ENCODE measurements at places on chromosomes 4 and X.
A peak's percentile ranks its signal among the peaks of the same experiment; 100 is the strongest.

- DNase-seq = no peak
Observed at GRCh38 chr4:8691151-8691775, 98.7 kb downstream of the CPZ start.

DNA sequence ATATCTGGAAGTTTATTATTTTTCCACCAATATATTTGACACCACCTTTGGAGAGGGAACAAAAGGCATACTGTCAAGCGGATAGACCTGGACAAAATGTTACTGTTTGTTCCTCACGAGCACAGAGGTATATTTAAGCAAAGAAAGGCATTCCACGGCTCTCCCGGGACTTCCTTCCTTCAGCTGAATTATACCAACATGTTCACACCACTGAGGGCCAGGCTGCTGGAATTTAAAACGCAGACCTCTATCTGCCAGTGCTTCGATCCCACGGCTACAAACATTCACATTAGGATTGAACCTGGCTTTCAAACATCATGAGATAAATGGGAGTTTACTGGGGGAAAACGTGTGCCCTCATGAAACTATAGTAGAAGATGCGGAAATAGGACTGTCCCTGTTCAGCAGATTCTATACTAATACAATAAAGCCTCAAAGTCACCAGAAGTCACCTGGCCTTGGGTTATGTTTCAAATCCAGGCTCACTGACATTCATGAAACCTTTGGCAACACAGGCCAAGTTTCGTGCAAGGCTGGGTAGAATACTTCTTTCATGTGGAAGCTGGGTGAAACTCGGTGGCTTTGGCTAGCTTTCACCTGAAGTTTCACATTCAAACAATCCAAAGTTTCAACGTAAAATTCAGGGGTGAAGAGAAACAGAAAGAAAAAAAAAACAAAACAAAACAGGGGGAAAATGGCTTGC lies 39.5 kb downstream of the SORBS2 start:
- no peak for DNase-seq

DNA sequence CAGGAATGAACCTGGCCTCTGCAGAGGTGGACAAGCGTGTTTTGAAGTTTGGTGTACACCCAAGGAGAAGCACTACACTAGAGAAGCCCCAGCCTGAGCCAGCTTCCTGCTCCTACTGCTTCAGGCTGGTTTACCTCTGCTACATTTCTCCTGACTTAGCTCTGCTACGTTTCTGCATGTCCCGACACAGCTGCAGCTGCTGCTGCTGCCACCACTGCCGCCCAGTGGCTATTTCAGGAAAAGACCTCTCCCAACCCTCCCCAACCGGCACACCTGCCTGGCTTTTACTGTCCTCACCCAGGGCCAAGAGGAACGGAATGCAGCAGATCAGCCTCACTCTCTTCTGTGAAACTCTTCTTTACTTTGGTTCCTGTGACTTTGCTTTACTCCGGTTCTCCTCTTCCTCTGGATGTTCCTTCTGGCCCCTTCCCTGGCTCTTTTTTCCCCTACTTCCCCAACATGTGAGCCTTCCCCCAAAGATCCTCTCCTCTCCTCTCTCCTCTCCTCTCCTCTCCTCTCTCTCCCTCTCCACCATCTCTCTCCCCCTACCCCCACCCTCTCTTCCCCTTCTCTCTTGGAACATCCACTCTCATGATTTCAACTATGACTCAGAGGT lies 3.1 kb upstream of the P2RY4 start:
- peak; percentile 46 for DNase-seq

DNA sequence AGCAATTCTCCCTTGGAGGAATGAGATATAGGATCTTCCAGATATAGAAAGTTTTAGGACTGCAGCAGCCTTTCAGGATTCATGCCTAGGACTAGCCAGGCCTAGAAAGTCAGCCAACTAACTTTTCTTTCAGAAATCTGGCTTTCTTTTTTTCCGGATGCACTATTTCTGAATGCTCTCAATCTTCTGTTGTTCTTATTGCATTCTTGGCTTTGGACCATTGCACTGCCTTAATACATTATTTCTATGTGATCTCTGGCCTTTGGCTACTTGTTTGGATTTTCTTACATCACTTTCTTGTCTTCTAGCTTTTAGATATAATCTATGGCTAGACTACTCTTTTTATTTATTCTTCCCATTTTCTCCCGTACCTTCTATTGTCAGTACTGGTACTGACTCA lies 813.1 kb upstream of the HTR2C start:
- DNase-seq = peak; percentile 7

DNA sequence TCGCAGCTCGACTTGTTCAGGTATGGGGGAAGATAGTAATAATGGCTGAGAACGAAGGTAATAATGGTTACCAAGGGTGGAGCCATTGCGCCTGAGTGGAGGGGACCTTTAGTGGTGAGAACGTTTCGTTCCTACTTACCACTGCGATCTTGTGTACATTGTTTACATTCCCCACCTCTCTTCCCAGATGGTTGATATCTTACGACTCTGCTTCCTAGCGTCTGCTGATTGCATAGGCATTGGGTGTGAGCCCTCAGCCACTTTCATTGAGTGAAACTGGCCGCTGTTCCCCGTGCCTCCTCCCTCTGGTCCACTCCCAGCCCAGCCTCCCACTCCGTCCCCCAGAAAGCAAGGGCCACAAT lies 850 bp downstream of the IGBP1 start:
- peak; percentile 20 for DNase-seq

DNA sequence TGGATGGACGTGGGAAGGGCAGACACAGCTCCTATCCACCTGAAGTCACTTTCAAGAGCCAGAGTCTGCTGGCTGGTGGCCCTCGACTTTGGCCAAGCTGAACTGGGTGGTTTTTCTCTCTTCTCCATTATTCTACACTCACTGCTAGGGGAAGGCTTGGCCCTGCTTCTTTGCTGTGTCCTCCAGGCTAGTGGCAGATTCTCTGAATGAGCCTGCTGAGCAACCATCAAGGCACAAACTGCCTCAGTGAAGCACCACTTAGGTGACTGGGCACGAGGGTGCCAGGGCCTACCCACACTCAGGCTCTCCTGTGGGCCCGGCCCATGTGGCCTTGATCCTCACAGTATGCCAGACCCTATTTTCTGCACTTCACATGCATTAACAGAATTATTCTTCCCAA lies 92.0 kb downstream of the PJA1 start:
- DNase-seq = no peak

DNA sequence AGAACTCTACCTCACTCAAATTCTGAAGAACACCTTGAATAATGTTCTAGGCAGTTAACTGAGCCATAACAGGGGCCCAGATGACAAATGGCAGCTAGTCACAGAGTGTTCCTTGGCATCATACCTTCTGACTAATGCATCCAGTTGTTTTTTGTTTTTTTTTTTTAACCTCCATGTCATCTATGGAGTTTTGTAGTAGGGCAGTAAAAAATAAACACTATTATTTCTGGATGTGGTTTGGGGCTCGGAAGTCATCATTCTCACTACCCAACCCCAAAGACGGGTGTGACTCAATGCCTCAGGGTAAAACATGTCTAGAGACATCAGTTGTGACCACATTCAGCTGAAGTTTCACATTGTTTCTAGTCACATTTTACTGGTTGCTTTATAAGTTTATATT lies 31.2 kb upstream of the MCF2 start:
- peak; percentile 19 for DNase-seq

GRCh38 chrX:3697220-3697684 lies 16.2 kb downstream of the PRKX start:
- no peak for DNase-seq

DNA sequence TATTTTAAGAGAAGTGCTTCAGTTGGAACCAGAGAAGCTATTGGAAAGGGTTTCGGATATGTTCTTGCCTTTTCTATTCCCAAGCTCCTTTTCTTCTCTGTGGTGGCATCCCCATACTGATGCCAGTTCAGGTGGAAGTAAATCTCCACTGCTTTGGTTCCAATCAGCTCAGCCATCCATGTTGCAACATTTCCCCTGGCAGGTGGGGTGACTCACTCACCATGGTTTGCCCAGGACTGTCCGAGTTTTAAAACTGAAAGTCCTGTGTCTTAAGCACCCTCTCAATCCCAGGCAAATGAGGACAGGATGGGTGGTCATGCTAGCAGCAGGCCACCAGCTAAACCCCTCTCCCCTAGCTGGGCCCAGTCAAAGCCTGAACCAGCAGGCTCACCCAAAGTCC lies 15.1 kb downstream of the RAI2 start:
- DNase-seq = no peak

DNA sequence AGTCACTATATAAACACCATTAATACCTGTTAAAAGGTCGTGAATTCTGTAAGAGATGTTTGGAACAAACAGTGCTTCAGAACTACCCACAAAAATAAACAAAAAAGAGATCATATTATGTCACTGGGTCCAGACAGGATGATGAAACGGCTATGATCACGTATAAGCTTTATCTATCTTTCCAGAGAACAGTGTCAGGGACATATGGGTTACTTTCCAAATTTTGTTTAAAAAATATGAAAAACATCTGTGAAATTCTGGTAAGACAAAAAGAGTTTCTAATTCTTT lies 90.0 kb downstream of the SORBS2 start:
- DNase-seq = peak; percentile 76

DNA sequence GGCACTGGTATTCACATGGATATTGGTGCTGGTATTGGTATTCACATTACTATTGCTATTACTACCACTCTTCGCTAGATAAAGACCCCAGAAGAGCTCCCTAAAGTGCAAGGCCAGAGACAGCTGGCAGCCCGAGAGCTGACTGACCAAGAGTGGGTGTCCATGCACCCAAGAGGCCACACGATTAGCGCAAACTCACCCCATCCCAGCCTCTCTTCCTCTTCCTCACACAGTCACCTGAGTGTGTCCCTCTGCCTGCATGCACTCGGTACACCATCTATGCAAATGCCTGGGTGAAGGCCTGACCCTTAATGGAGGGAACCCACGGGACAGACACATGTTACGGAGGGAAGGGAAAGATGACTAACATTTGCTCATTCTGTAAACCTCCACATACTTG lies 86.7 kb downstream of the HAUS3 start:
- DNase-seq = no peak

GRCh38 chrX:119640731-119641170 lies 34.5 kb upstream of the NKRF start:
- DNase-seq = no peak

DNA sequence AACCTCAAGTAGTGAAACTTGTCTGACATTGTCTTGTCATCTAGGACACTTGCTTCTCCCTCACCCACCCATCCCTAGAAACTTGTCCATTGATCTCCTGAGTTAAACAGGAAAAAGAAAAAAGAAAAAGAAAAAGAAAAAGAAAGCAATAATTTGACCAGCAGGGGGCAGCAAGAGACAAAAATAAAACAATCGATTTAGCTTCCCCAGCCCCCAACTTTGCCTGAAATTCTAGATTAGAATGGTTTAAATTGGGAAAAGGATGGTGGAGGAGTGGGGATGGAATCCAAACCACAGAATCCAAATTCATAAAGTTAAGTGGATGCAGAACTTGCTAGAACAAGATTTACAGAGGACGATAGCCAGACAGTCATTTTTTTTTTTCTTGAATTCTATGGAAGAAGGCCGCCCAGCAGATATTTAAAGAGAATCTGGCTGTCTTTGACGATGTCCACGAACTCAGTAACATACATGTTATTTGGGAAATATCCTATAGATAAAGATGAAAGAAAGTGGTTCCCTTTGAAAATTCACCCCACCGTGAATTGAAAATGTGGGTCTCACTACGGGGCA lies 282.9 kb downstream of the USP46 start:
- peak; percentile 73 for DNase-seq

GRCh38 chr4:173521467-173522159 lies 8.4 kb downstream of the HAND2 start:
- no peak for DNase-seq

DNA sequence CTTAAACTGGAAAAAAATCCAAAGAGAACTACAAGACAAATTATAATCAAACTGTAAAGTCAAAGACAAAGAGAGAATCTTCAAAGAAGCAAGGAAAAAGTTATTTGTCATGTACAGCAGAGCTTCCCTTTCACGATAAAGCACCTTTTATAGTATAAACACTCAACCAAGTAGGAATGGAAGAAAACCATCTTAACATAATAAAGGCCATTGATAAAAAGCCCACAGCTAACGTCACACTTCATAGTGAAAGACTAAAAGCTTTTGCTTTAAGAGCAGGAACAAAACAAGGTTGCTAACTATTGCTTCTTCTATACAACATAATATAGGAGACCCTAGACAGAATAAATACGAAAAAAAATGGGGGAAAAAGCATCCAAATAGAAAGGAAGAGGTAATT lies 595.7 kb upstream of the POU3F4 start:
- no peak for DNase-seq

DNA sequence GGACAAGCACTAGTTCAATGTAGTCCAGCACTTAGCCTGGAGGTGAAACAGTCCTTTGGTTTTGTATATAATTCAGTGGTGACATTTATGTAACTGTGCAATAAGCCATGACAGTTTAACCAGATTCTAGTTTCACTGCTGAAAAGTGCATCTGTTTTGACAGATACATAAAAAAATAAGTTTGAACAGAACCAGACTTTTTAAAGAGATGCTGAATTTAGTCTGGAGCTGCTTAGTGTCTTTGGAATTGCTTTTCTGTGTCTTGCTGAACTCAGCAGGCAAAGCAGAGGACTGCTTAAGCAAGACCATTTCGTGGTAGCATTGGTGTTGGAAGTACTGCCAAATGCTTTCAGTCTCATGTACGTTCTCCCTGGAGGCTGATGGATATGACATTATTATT lies 393.5 kb downstream of the MAPK10 start:
- peak; percentile 77 for DNase-seq

DNA sequence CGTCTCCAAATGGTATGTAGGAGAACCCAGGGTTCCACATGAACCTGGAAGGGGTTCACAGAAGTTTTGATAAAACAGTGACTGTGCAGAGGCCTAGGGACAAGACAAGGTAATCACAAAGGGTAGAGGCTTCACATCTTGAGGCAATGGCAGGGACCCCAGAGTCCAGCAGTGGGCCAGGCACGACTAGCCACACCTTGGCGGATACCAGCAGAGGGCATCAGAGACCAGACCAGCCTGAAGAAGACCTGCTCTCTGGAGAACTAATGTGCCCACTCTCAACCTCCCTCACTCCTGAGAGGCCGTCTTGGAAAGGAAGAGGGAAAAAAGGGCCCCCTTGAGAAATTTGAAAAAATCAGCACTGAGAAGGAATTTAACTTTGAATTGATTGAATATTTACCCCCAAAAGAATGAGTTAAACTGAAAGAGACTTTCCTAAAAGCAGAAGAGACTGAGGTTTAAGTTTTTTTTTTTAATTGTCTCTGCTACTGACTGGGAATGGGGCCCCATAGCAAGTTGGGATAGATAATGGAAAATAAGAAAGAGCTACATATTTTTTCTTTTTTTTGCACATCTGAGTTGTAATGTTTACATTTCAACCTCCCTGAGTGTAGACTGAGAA lies 243.8 kb upstream of the JADE1 start:
- DNase-seq = peak; percentile 71

- no peak for DNase-seq
Observed at GRCh38 chrX:48700246-48700645, 3.7 kb downstream of the SUV39H1 start.

GRCh38 chrX:120559804-120560203 lies 958 bp downstream of the CUL4B start:
- DNase-seq = no peak

GRCh38 chrX:14529290-14529989 lies at the start of gene GLRA2:
Gene GLRA2 (plus strand): TSS chrX:14529536. CDS start chrX:14530058, 522 bp downstream.
- peak; percentile 14 for DNase-seq

All from fibroblast of pulmonary artery (primary cell).